Osteoblast (primary cell): ENCODE measurements at places on chromosomes 11 and 22. TPM values are rescaled to one million over a fixed set of nuclear protein-coding genes. Genes with fewer than 3 reads are reported as not detected.

DNA sequence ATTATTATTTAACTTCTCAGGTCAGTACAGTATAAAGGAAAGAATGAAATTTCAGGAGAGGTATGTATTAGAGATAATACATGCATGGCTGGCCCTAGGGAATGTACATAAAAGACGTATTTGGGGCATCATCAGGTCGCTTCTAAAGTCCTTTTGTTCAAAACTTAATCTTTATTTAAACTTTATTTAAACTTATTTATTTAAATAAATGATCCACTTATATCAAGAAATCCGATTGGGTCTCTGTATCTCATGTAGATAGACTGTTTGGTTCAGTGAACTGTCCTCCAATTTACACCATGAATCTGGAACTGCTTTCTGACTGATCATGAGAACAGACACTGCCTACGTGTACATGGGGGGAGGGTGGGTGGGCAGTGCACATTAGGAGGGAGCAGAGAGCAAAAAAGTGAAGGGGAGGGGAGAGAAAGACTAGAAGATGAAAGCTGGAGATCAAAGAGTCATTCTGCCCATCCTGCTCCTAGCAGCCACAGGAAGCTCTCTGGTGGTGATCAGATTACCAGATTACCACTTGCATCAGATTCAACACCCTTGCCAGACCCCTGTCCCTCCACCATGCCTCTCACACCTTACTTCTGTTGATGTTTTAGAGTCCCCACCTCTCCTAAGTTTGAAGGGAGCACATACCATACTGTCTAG is 92.1 kb upstream of the MTMR2 start:
- no peak for DNase-seq
- H3K4me3 ChIP-seq, result no peak overlapping the region
- no peaks in the 10 kb centered on the region for H3K36me3 ChIP-seq

Gene OTOG
- total RNA-seq, result not detected in 2 replicates

Gene TEX54
- not detected in 2 replicates for total RNA-seq

- no peaks in the 10 kb centered on the region for H3K27me3 ChIP-seq
- no peak overlapping the region for H3K4me3 ChIP-seq
- DNase-seq, result peak; percentile 97
- no peak overlapping the region for H3K27ac ChIP-seq
- no peaks in the 10 kb centered on the region for H3K36me3 ChIP-seq
These were observed 28.5 kb downstream of the LRRC74B start for GRCh38 chr22:21074102-21074715.

DNA sequence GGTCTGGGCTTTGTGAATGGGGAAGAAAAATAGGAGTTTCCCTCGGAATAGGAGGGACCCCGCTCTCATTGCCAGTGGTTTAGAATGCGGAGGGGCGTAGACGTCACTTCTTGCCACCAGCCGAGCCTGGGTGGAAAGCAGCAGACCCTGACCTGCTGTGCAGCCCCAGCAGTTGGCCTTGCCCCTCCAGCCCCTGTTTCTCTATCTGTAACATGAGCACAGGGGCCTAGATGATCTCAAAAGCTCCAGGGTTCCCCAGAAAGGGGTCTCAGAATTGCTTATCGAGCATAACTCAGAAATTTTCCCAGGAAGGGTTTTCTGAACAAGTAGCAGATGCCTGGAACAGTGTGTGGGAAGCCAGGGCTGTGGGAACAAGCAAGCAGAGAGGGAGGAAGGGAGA is 43.9 kb downstream of the C11orf91 start:
- no peaks in the 10 kb centered on the region for H3K36me3 ChIP-seq
- no peaks in the 10 kb centered on the region for H3K4me1 ChIP-seq
- no peak overlapping the region for H3K4me3 ChIP-seq
- H3K27ac ChIP-seq, result no peak overlapping the region
- no peak for DNase-seq
- H3K27me3 ChIP-seq, result no peaks in the 10 kb centered on the region

Gene SMIM35
- not detected in 2 replicates for total RNA-seq

Gene CHRDL2
- total RNA-seq, result under 0.01 TPM in 1 of 2 replicates, not detected in the other

DNA sequence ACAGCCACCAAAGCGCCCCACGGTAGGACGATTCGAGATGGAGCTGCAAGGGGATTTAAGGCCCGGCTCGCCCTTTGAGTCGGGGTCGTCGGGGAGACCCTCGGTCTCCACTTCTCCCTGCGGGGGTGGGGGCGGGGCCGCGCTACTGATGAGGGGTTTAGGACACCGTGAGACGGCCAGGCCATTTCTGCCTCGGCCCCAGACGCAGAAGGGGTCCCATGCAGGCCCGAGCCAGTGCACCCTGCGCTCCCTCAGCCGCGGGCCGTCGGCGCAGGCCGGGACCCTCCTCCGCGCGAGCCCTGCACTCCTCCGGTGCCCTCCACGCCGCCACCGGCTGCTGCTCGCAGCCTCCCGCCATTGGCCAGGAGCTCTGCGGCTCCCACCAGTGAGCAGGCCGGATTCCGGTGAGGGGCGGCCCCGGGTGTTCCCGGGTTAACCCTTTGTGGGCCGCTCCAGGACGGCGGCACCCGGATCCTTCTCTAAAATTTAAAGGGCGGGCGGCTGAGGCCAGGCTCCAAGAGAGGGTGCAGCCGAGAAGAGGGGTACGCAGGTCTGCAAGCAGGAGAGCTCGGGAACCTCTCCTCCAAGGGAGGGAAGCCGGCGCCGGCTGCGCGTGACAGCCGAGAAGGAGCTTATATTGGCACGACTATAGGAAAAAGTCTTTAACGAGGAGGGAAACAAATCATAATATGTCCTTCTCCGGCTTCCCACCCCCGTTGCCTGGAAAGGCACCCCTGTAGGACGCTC is 18.0 kb downstream of the CREB3L1 start:
- H3K4me3 ChIP-seq, result peak overlapping the region; percentile 69
- peaks cover 94% of the 10 kb centered on the region for H3K4me1 ChIP-seq

Gene DCHS1
- total RNA-seq, result 0.59 and 1.1 TPM in 2 replicates

Gene GSTT2B
- total RNA-seq, result 2.4 and 13.8 TPM in 2 replicates

GRCh38 chr22:50599816-50600455 is 657 bp upstream of the MAPK8IP2 start:
- peak; percentile 100 for DNase-seq
- H3K4me3 ChIP-seq, result no peak overlapping the region
- H3K27me3 ChIP-seq, result peaks cover 30% of the 10 kb centered on the region

GRCh38 chr22:42664976-42665831 is 16.0 kb upstream of the CYB5R3 start:
- no peaks in the 10 kb centered on the region for H3K36me3 ChIP-seq
- DNase-seq, result peak; percentile 66
- H3K27ac ChIP-seq, result no peak overlapping the region
- peaks cover 3% of the 10 kb centered on the region for H3K4me1 ChIP-seq
- no peak overlapping the region for H3K4me3 ChIP-seq

GRCh38 chr11:34161812-34162492 is 56.5 kb downstream of the NAT10 start:
- peaks cover 7% of the 10 kb centered on the region for H3K36me3 ChIP-seq
- no peaks in the 10 kb centered on the region for H3K27me3 ChIP-seq
- peak; percentile 88 for DNase-seq
- no peak overlapping the region for H3K4me3 ChIP-seq
- H3K27ac ChIP-seq, result no peak overlapping the region
